ENCODE measurements at places on chromosomes 6 and 20. TPM values are rescaled to one million over a fixed set of nuclear protein-coding genes. Genes with fewer than 3 reads are reported as not detected.

CRNKL1 gene
- total RNA-seq = 38.1 TPM

CST11 gene
- not detected for total RNA-seq

MYLK2 gene
- 21.9 TPM for total RNA-seq

FAM162B gene
- 4.7 TPM for total RNA-seq

CRYBG1 gene
- total RNA-seq = 3.7 TPM

PLEKHG1 gene
- 13.6 TPM for total RNA-seq

ATP6V1G2 gene
- 1.0 TPM for total RNA-seq

C20orf141 gene
- not detected for total RNA-seq

TMEM74B gene
- 1.6 TPM for total RNA-seq

TSHZ2 gene
- total RNA-seq = 9.9 TPM

CCR6 gene
- 0.52 TPM for total RNA-seq

RIMS4 gene
- total RNA-seq = 3.1 TPM

AKAP7 gene
- 43.3 TPM for total RNA-seq

GPR6 gene
- not detected for total RNA-seq

PRSS16 gene
- total RNA-seq = 1.6 TPM

TSBP1 gene
- total RNA-seq = not detected

SYCP2 gene
- 3.7 TPM for total RNA-seq

GSTA2 gene
- total RNA-seq = under 0.01 TPM

SPTLC3 gene
- total RNA-seq = 9.9 TPM

ADGB gene
- total RNA-seq = not detected

CAP2 gene
- total RNA-seq = 47.5 TPM

GNRH2 gene
- not detected for total RNA-seq

CDSN gene
- total RNA-seq = not detected

SH3BGRL2 gene
- total RNA-seq = 4.7 TPM

MTCH1 gene
- 116 TPM for total RNA-seq

DPPA5 gene
- not detected for total RNA-seq

DDO gene
- total RNA-seq = 4.7 TPM

BTNL2 gene
- not detected for total RNA-seq

MUC21 gene
- not detected for total RNA-seq

SLC16A10 gene
- 40.7 TPM for total RNA-seq

EMILIN3 gene
- total RNA-seq = 23.5 TPM

SAPCD1 gene
- total RNA-seq = 1.0 TPM

SRSF12 gene
- 2.6 TPM for total RNA-seq

TCF21 gene
- total RNA-seq = not detected

Data from skeletal muscle tissue (tissue), 5 donors.